Neural crest cell (in vitro differentiated cells): ENCODE measurements at places on chromosomes 6 and 20.

DNA sequence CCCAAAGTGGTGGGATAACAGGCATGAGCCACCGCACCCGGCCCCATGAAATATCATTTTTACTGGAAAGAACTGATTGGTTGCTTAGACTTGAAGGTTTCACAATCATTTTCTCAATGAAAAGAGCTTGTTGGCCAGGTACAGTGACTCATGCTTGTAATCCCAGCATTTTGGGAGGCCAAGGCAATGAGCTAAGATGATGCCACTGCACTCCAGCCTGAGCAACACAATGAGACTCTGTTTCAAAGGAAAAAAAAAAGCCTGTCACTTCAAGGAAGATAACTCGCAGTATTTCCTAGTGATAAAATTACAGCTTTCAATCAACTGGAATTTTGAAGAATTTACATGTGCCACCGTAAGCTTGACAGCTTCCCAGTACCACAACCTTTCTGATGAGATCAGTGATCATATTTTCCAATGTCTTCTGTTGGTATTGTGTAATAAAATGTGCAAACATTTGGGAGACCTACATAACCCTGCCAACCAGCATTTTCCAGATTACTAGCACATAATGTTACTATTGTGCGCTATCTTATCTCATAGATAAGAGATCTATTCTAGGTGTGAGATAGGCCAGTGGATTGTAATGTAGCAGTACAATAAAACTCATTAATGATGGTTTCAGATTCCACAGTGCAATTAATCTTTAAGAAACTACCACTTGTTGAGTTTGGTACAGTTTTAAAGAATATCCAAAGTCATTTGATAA, 7.2 kb downstream of the PNLDC1 start:
- no peak for DNase-seq

GRCh38 chr20:19727251-19727847, 30.7 kb upstream of the RIN2 start:
- no peak for DNase-seq

DNA sequence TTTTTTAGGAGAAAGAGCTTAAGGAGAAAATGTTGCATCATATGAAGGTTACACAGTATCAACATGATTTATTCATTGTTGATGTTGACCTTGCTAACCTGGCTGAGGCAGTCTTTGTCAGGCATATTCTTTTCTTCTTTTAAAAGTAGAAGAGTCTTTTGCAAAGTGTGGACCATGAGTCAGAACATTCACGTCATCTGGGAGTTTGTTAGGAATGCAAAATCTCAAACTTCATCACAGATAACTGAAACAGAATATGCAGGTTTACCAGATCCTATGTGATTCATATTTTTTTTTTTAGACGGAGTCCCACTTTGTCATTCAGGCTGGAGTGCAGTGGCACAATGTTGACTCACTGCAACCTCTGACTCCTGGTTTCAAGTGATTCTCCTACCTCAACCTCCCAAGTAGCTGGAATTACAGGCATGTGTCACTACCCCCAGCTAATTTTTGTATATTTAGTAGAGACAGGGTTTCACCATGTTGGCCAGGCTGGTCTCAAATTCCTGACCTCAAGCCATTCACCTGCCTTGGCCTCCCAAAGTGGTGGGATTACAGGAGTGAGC, 530.4 kb upstream of the BTBD3 start:
- no peak for DNase-seq

- DNase-seq: no peak
Observed at GRCh38 chr6:163356324-163356723, 58.2 kb upstream of the QKI start.

DNA sequence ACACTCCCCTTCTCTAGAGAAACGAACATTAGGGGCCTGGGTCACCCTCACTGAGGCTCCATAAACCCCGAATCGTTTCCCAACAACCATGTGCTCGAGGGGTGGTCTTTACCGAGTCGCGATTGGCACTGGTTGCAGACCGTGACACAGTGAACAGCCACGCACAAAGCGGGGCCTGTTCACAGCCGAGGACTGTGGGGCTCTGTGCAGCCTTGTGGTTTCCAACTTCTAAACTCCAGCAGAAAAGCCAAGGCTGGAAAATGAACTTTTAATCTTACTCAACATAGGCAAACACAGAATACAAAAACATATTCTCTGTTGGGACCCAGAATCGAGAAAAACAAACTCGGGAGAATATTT, 19.0 kb downstream of the RRBP1 start:
- no peak for DNase-seq

DNA sequence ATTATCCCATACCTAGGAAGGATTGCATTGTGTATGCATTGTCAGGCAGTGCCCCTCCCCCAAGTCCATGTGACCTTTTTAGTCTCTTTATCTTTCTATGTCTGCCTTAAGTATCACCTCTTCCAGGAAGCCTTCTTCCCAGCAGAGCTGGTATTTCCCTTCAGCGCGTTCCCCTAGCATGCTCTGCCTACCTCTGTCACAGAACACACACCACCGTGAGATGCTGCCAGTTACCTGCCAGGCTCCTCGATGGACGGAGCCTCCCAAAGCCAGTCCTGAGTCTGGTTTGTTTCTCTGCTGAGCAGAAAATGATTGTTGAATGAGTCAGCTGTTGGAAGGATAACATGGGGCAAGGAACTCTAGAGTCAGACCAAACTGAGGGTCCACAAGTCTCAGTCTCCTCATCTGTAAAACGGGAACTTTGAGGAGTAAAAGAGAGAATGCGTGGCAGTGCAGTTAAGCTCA, 11.3 kb upstream of the ZNF335 start:
- no peak for DNase-seq

DNA sequence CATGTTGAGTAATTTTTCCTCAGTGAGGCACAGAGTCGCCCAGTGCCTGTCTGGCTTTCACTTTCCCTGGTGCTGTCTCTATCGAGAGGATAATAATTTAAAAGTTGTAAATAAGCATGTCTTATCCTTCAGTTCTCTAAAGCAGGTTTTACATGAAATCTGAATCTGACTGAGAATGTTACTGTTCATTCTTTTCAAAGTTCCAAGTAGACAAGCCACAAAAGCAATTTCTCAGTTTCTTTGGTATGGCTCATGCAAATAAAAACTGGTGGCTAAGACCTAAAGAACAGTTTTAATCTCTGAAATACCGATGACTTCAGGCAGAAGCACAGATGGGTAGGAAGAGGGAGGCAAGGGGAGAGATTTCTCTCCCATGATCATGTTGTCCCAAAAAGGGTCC, 87.6 kb upstream of the GCM1 start:
- DNase-seq: no peak

- no peak for DNase-seq
Observed at GRCh38 chr6:136890194-136890839, 31.8 kb upstream of the SLC35D3 start.

DNA sequence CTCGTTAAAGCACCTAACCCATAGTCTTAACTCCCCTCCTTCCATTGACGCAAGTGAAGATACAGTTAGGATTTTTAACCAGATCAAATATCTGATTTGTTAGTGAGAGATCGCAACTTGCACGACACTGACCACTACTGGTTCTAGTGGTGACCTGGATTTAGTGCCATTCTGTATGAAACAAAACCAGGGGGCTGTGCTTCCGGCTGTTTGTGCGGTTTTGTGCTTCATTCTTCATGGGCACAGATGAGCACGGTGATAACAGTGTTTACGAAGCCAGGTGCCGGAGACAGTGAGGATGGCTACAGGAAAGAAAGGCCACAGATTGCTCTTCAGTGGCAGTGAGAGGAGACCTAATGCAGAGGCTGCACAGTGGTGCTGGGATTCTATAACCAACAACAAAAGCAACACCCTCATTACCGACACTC, 75.5 kb downstream of the NOL4L start:
- no peak for DNase-seq

- DNase-seq: no peak
Observed at GRCh38 chr20:20637998-20638725, 74.3 kb downstream of the RALGAPA2 start.

DNA sequence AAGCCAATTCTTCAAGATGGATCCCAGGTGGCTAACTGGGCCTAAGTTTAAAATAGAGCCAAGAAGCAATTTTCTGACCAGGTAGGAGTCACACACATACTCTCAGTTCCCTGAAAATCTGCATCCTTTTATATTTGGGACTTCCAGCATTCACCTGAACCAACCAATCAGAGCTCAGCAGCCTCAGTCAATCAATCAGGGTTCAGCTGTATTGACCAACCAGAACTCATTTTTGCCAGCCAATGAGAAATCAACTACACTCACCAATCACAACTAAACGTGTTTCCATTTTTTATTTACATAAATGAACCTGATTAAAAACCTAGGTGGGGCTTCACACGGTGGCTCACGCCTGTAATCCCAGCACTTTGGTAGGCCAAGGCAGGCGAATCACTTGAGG, 37.5 kb downstream of the SLC17A4 start:
- no peak for DNase-seq

DNA sequence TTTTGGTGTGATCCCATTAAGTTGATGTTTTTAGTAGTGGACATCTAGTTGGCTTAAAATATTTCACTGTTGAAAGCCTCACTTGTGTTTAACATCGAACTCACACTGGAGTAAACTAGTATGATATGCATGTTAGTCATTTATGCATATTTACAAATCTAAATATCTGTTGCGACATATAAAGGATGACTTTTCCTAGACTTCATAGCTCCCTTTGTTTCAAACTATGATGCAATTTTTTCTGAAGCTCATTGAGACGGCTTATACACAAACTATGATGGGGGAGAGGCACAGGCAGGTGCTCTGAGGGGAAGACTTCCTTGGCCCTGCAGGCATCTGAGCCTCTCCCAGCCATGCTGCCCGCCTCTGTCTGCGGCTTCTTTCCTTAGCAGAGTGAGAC, 11.8 kb upstream of the FOXC1 start:
- DNase-seq: no peak

DNA sequence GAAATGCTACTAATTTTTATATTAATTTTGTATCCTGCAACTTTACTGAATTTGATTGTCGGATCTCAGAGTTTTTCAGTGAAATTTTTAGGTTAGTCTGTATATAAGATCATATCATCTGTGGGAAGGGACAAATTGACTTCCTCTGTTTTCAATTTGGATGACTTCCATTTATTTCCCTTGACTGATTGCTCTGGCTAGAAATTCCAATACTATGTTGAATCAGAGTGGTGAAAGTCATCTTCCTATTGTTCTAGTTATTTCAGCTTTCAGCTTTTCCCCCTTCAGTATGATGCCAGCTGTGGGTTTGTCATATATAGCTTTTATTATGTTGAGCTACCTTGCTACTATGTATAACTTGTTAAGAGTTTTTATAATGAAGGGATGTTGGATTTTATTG, 771.2 kb downstream of the KIF16B start:
- DNase-seq: no peak

DNA sequence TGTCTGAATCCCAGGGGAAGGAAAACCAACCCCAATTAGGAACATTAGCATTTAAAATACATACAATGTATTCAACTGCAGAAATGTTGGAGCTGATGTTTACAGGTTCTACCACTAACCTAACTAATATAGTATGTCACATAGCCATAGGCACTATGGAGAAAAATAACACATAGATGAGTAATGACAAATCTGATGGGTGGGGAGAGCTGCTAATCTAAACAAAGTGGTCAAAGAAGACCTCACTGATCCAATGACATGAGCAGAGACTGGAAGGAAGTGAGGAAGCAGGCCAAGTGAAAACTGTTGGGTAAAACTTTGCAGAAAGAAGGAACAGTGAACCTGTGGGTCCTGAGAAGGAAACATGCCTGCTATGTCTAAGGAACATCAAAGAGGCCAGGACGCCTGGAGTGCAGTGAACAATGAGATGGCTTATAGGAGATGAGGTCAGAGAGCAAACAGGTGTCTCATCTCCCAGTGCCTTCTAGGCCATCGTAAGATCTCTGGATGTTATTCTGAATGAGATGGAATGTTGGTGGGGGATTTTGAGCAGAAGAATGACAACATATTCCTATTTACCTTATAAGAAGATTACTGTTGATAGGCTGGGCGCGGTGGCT, 135.7 kb downstream of the ALDH8A1 start:
- DNase-seq: no peak

- no peak for DNase-seq
Observed at GRCh38 chr20:58128635-58129625, 99.5 kb downstream of the ANKRD60 start.

DNA sequence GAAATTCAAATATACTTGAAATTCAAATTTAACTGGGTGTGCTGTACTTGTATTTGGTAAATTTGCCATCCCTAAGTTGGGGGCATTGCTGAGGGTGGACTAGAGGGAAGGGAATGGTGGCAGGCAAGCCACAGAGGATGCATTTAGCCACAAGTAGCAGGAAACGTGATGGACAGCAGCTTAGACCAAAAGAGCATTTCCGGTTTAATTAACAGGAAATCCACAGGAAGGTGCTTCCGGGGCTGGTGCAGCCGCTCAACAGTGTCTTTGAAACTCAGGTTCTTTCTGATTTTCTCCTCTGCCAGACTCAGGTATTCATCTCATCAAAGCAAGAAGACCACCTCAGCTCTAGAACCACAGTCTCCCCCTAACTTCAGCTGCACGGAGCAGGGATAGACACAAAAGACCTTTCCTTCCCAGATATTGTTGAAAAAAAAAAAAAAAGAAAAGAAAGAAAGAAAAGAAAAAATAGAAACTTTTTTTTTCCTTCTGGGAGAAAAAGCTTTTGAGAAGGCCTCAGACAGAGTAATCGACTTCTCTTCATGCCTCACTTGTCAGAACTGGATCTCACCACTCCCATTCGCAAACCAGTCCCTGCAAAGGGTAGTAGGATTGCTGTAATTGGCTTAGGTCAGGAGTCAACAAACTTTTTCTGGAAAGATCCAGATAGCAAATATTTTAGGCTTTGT, 8.0 kb upstream of the BCAS1 start:
- no peak for DNase-seq

DNA sequence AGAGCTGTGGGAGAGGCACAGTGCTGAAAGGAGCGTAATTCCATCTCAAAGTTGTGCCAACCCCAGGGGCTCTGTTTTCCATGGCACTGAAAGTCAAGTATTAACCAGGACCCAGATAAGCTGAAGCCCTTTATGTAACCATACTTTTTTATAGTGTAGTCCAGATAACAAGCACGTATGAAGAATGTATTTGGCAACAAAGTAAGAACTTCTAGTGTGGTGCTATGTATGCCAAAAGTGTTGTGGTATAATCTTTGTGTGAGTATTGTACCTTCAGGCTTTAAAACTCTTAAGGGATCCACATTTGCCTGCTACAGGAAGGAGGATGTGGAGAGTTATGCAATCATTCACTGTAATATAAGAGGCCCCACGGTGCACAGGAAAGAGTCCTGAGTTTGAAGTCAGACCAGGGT, 129.4 kb downstream of the IBTK start:
- no peak for DNase-seq

- DNase-seq: no peak
Observed at GRCh38 chr6:134729561-134729960, 220.3 kb downstream of the ALDH8A1 start.

DNA sequence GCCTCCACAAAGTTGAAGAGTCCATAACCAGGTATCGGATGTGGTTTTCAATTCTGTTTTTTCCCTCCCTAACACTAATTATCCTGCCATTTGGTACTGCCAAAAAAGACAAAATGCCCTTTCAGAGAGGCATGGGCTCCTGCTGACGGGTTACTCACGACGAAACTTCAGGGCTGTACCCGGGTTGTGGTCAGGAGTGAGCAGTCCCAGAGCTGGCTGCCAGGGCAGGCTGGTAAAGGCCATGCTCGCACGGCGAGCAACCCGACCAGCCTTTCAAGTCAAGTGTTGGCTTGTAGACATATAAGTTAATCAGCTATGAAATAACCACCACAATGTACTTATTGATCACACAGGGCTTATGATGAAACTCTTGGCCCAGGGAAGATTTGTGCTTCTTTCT, 152.5 kb downstream of the FOXC1 start:
- no peak for DNase-seq

GRCh38 chr6:18269253-18269652, 4.9 kb upstream of the DEK start:
- DNase-seq: no peak
